Activated naive CD8-positive, alpha-beta T cell treated with anti-CD3 and anti-CD28 coated beads for 36 hours (primary cell): ENCODE measurements at places on chromosomes 5 and 9.

DNA sequence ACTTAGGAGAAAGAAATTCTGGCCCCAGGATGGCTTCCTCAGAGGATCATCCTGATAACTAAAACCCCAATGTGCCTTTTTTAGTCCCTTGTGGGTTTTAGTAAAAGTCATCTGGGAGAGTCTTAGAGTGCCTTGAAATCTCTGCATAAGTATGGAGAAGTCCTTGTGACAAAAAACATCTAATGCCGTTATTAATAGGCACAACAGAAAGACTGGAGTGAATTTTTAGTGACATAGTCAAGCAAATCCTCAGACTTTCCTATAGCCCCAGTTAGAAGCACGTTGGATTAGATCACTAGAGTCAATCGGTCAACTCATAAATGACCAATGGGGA is 108.2 kb upstream of the MPDZ start:
- no peak for DNase-seq

- DNase-seq, result no peak
These were observed 597 bp downstream of the SLC31A1 start for GRCh38 chr9:113221800-113222481.

GRCh38 chr5:117405197-117405596 is 830.6 kb upstream of the SEMA6A start:
- no peak for DNase-seq

GRCh38 chr5:38879078-38879460 is 33.3 kb downstream of the OSMR start:
- DNase-seq, result no peak

DNA sequence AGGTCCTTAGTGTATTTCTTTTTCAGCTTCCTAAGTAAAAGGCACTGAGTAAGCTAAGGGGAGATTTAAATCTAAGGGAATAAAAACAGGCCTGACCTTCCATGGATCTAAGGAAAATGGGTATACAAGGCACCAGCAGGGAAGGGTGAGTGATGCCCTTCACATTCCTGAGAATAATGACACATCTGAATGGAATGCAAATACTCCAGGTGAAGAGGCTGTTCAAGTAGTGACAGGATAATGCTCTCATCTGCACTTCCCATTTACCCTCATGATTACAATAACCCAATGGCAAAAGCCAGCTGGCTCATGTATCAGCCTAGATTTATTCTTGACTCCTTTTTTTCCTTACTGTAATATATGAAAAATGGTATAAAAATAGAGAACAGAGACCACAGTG is 216.2 kb upstream of the ACTBL2 start:
- no peak for DNase-seq

- no peak for DNase-seq
These were observed 787 bp downstream of the FGFR4 start for GRCh38 chr5:177087398-177088005.

GRCh38 chr5:1161108-1161832 is 40.1 kb upstream of the SLC6A19 start:
- DNase-seq, result no peak

DNA sequence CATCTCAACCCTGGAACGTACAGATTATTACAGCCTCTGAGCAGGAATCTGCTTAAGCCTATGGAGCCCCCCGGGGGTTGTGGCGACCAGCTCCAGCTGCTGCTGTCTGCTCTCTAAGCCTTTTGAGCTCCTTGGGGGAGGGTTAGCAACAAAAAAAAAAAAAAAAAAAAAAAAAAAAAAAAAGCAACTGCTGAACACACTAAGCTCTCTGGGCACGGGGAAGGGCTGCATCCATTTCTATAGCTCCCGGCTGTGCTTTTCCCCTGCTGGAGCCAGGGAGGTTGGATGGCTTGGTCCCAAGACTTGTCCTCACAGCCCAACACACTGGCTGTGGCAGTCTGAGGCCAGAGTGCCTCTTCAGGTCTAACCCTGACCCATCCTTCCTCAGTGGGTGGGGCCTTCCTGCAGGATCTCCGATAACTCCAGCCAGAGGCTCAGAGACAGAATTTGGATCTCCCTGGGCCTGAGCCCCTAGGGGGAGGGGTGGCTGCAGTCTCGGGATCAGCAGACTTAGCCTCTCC is 82.1 kb downstream of the FBN2 start:
- no peak for DNase-seq

DNA sequence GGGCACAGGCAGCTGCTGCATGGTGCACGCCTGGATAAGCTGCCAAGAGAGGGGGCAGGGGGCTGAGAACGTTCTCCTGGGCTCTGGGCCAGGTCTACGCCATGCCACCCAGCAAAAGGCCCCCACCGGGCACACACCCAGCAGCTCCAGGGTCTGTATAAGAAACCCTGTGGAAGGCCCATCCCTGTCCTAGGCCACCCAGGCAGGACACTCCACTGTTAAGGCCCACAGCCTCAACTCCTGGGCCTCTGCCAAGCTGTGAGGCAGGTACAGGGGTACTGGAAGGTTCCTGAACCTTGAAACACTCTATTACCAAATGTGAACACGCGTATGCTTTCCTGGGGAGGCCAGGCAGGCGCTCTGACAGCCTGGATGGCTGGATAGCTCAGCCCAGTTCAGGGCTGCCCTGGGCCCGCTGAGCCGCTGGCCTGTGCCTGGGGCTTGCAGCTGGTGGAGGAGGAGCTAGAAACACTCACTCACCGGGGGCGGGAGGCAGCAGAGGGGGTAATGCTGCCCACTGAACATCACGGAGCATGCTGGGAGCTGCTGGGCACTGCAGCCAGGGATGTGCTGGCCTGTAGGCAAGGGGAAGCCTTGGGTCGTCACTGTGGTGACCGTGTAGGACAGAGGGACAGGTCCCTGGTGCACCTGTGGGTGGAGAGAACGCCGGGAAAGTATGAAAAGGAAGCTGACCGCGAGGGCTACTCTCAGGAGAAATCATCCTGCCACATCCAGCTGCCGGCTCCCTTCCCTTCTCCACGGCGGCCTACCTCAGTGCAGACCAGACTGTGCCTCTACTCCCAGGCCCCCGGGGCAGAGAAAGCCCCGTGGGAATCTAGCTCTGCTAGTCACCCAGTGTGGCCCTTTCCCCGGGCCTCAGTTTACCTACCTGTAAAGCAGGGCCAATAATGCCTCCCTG is 6.0 kb downstream of the RNF44 start:
- peak; percentile 54 for DNase-seq
